ENCODE measurements at places on chromosomes 1 and 21. TPM values are rescaled to one million over a fixed set of nuclear protein-coding genes. Genes with fewer than 3 reads are reported as not detected.

The CFAP45 gene
- 1.1 TPM for total RNA-seq

The ZC3H12A gene
- total RNA-seq = 10.2 TPM

The CD34 gene
- not detected for total RNA-seq

The HLX gene
- not detected for total RNA-seq

The DDX59 gene
- 24.3 TPM for total RNA-seq

The RCSD1 gene
- not detected for total RNA-seq

The NMNAT1 gene
- 10.4 TPM for total RNA-seq

The OLFML2B gene
- total RNA-seq = 0.11 TPM

The PTCH2 gene
- total RNA-seq = not detected

The AMPD1 gene
- total RNA-seq = not detected

The TESK2 gene
- 10.8 TPM for total RNA-seq

The FAM177B gene
- not detected for total RNA-seq

The FLG2 gene
- not detected for total RNA-seq

The SLAMF9 gene
- 6.8 TPM for total RNA-seq

Measured in placental epithelial cell (primary cell).